ENCODE measurements at places on chromosomes 5 and 9.

DNA sequence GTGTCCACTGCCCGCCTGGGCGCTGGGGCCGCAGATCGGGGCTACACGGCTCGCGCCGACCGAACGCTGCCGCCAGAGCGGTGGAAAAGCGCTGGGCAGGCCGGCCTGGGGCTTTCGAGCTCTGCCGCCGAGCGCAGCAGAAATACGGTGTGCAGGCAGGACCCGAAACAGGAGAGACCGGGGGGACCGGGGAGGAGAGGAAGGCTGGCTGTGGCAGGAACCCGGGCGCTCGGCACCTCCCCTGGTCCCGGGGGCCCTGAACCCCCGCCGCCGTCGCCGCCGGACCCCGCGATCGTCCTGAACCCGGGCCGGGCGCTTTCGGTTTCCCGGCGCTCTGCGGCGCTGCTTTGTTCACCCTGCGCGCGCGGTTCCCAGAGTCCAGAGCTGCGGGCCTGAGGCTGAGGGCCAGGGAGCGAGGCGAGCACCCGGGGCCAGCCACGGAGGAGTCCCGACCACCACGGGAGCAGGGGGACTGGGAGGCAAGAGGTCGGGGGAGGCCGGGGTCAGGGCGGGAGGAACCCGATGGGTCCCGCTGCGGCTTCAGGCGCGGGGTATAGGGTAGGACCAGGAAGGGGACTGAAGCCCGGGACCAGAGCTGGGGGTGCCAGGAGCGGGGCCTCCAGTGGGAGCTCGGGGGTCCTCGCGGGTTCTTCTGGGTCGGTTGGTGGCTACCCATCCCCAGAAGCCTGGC lies 12.0 kb downstream of the IRX2 start:
- DNase-seq = no peak

GRCh38 chr5:141094481-141095262 lies at the start of gene PCDHB2:
TSS of gene PCDHB2 (plus strand) at chr5:141094615. CDS start at chr5:141094791, 176 bp downstream.
- DNase-seq = peak; percentile 76

- DNase-seq = no peak
Measured at GRCh38 chr5:129003232-129003631, 37.9 kb downstream of the SLC27A6 start.

GRCh38 chr5:91178461-91178860 lies 204.7 kb downstream of the ARRDC3 start:
- DNase-seq = no peak

DNA sequence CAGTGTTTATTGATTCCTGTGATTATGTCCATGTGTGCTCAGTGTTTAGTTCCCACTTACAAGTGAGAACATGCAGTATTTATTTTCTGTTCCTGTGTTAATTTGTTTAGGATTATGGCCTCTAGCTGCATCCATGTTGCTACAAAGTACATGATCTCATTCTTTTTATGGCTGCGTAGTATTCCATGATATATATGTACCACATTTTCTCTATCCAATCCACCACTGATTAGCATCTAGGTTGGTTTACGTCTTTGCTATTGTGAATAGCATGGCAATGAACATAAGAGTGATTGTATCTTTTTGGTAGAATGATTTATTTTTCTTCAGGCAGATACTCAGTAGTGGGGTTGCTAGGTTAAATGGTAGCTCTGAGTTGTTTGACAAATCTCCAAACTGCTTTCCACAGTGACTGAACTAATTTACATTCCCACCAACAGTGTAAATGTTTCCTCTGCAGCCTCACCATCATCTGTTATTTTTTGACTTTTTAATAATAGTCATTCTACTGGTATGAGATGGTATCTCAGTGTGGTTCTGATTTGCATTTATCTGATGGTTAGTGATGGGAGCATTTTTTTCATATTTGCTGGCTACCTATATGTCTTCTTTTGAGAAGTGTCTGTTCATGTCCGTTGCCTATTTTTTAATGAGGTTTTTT lies 47.5 kb upstream of the ELL2 start:
- DNase-seq = no peak

DNA sequence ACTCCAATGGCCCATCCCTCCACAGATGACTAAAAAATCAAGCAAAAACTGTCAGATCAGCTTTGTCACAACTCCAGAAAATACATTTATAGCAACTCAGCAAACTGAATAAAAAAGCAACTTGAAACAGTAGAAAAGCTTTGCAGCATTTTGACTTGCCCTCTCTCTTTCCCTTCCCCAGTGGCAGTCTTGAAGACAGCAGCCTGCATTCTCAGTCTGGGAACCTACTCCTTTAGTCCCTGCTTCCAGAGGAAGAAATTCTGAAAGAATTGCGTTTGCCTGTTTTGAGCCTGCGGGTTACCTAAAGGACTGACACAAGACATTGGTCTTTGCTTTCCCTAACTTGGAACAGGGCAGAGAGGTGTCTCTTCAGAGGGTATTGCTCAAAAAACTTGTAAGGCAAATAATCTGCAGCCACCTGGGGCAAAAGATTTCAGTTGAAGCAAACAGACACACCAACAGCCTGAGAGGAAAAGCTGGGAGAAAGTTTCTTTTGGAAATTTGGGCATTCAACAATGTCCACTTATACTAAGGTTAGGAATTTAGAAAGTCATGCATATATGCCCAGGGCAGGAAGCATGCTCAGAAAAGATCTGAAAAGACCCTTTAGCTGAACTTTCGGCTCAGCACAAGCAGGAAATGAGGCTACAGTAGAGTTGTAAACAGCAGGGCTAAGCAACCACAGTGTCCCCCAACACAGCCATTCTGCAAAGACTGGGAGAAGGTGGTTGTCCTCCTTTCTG lies 15.2 kb upstream of the SLC35D2 start:
- no peak for DNase-seq

GRCh38 chr5:170097934-170098333 lies 7.8 kb upstream of the FOXI1 start:
- DNase-seq = no peak

DNA sequence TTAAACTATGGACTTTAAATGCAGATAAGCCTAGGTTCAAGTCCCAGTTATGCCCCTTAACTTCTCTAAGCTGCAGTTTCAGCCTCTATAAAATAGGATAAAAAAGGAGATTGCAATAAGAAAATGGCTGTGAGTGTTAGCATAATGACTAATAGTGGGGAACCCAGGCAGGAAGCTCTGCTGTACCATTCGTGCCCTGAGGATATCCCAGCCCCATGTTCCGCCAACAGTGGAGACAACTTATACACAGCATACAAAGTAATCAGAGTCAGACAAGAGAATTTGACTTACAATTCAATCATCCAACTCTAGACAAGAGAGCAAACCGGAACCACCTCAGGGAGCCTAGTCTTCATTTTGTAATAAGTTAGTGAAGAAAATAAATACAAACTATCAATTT lies 141.5 kb upstream of the FSTL4 start:
- no peak for DNase-seq

GRCh38 chr5:375336-375920 lies 53.9 kb downstream of the AHRR start:
- DNase-seq = no peak

- DNase-seq = no peak
Measured at GRCh38 chr5:96790961-96791504, 16.7 kb downstream of the ERAP1 start.

DNA sequence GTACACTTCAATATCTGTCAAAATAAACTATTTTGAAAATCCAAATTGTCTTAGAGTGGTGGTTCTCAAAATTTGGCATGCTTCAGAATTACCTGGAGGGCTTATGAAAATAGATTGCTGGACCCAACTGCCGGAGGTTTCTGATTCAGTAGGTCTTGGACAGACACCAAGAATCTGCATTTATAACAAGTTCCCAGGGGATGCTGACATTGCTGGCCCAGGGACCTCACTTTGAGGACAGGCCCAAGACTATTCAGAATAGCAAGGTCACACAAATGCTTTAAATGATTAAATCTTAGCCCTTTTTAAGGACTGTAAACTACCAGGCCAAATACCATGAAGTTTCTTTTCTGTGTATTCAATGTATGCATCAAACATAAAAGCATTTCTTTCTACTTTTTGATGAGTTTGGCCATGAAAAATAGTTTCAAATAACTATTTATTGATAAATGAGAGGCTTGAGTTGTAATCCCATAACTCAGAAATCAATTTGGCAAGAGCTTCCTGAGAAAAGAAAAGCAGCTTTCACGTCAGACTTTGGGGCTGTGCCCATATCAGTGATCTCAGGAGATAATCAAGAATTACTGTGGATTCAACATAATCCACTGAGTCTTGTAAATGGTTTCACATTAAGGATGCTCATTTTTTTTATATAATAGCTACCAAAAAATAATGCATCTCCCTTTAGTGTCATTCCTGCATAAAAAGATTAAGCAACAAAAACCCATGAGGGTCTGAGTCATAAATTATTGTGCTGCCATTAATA lies 191.4 kb downstream of the FRMD3 start:
- DNase-seq = peak; percentile 32

DNA sequence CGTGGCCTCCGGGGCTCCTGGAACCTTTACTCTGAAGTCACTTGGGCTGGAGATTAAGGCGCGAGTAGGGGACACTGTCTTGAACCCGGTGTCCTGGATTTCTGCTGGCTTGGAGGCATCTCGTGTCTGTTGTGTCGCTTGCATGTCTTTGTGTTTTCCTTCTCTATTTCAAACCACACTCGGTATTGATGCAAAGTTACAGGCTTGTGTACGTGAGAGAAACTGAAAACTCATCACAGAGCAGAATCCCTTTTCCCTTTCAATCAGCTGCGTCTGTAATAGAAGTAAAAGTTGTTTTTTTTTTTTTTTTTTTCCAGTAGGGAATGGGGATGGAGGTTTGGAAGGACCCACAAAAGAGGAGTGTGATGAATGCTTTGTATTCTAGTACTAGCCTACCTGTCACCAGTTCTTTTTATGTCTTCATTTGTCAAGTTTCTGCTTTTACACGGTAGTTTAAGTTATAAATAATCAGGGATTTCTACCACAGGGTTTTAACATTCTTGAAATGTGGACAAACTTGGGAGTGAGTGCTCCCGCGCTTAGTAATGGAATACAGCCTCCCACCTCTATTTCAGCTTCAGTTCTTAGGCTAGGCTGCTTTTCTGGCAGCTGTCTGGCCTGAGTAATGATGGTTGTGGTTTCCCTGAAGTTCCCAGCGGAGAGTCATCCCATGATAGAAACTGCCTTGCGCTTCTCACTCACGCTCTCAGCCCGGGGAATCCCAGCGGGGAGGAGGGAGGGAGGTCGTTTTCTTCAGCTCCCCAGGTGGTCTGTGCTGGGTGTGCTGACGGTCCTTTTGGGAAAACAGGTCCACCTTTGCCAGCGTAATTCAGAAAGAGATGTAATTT lies 763 bp downstream of the TJP2 start:
- peak; percentile 43 for DNase-seq

DNA sequence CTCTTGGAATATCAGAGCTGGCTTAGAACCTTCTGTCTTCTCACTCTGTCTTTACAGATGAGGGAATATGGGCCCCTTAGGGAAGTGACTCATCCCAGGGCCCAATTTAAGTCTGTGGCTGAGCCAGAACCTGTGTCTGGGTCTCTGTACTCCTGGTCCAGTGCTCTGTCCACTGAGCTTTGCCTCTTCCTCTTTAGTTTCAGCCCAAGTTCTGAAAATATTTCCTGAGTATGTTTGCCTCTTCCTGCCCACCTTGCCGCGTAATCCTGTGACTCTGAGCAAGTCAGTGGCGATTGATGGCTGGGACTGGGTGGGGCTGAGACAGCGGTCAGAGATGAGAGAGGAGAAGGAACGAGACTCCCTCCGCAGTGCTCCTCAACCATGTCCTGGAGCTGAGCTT lies 7.8 kb downstream of the IER5L start:
- no peak for DNase-seq

GRCh38 chr9:129221979-129222635 lies 44.0 kb upstream of the IER5L start:
- DNase-seq = no peak

DNA sequence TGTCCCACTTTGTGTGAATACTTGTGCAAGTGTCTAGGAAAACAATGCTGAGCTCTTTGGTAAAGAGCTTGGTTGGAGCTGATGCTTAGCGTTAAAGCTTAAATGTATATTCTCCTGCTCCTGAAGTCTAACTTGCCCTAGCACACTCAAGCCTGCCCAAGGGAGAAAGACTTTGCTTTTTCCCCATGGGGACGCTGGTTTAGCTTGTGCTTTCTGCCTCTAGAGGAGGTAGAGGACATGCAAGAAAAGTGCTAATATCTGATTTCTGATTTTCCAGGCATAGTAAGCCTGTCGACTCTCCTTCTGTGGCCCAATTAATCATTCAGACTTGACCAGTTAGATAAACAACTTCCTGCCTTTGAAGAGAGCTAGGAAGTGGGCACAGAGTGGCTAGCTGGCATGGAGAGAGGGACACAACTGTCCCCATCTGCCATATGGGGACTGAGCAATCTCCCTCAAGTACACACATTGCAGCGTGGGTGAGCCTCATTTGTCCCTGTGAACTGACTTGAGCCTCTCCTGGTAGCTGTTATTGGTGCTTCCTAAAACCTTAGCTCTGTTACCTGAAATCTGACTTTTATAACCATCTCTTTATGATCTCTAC lies 348.4 kb downstream of the BRINP1 start:
- no peak for DNase-seq

Measured in BE2C (cell line).